NCI-H1694 treated with DMSO at 0.1 percent for 48 hours (cell line): ENCODE measurements at places on chromosomes 13 and 19.

DNA sequence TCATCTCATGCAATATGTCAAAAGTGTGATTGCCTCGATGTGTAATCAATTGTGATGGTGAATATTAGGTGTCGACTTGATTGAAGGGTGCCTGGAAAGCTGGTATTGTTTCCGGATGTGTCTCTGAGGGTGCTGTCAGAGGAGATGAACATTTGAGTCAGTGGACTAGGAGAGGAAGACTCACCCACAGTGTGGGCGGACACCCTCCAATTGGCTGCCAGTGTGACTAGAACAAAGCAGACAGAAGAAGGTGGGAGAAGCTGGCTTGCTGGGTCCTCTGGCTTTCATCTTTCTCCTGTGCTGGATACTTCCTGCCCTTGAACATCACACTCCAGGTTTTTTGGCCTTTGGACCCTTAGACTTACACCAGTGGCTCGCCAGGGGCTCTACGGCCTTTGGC is 15.5 kb upstream of the CABP5 start:
- no peak for DNase-seq

GRCh38 chr13:59337070-59337469 is 826.7 kb downstream of the DIAPH3 start:
- no peak for DNase-seq

GRCh38 chr19:29810504-29810871 is 1.3 kb upstream of the CCNE1 start:
- DNase-seq, result no peak

GRCh38 chr13:47841151-47841550 is 159.9 kb downstream of the SUCLA2 start:
- no peak for DNase-seq

DNA sequence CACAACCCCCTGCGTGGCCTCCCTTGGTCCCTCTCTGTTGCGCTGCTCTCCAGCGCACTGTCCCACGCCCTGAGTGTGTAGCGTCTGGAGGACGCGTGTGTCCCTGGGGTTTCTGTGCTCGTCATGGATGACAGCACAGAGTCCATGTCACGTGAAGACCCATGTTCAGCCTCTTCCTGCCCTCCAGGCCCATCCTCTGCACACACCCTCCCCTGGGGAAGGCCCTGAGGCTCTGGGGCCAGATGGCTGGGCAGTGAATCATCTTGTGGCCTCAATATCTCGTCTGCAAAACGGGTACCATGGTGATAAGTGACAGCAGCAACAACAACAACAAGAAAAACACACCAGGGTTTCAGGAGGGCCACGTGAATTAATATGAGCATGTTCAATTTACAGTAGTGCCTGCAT is 71.5 kb upstream of the ARHGEF7 start:
- DNase-seq, result no peak

GRCh38 chr19:1749373-1750342 is 3.6 kb upstream of the ONECUT3 start:
- no peak for DNase-seq

DNA sequence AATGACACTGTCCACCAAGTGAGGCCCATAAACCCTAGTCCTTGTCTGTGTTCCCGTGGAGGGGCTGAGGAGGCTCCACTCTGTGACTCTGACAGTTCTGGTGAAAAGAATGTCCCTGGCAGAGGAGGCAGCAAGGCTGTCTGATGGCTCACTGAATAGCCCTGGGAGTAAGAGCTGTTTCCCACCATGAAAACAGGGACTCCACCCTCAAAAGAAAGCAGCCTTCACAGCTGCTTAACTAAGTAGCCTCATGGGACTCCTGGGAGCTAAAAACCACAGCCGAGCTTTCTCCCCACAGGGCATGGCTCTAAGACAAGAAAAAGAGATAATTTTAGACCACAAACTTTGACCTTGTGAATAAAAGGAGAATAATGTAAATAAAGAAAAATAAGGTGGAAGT is 135.1 kb upstream of the FRY start:
- DNase-seq, result no peak

- no peak for DNase-seq
These were observed at the start of gene PEX11G for GRCh38 chr19:7488736-7489353. PEX11G (minus strand) TSS chr19:7489035; CDS start chr19:7489010, 25 bp downstream.

DNA sequence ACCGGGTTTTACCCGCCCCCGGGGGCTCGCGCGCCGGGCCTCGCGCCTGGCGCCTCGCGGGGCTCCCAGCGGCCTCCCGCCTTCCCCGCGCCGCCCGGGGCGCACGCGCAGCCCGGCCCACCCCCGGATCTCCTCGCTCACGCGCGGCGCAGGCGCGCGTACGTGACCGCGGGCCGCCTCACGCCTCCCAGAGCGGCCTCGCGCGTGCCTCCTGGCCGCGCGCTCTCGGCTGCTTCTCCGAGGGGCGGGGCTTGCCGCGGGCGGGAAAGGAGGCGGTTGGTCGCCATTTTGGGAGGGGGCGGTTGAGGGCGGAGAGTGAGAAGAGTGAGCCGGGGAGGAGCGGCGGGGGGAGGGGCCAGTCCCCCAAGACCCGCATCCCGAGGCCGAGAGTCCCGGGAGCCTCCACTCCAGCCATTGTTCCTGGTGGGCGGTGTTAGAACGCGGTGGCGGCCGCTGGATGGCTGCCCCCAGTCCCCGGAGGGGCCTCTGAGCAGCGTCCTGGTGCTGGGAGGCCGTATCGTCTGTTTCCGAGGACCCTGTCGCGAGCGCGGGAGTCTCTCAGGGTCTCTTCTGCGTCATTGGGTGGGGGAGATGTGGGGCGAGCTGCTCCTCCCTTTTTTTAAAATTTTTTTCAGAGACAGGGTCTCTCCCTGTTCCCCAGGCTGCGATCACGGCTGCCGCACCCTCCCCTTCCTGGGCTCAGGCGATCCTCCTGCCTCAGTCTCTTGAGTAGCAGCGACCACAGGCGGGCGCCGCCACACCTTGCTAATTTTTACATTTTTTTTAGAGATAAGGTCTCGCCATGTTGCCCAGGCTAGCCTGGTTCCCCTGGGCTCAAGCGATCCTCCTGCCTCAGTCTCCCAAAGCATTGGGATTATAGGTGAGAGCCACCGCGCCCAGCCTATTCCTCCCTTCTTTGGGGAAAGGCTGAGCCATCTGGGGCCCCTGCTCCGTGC is at the start of gene ZNF541:
ZNF541 (minus strand) TSS at position 78 of the 956 bp plus-strand sequence. CDS start 17,292 bp downstream, outside the sequence.
- DNase-seq, result no peak

DNA sequence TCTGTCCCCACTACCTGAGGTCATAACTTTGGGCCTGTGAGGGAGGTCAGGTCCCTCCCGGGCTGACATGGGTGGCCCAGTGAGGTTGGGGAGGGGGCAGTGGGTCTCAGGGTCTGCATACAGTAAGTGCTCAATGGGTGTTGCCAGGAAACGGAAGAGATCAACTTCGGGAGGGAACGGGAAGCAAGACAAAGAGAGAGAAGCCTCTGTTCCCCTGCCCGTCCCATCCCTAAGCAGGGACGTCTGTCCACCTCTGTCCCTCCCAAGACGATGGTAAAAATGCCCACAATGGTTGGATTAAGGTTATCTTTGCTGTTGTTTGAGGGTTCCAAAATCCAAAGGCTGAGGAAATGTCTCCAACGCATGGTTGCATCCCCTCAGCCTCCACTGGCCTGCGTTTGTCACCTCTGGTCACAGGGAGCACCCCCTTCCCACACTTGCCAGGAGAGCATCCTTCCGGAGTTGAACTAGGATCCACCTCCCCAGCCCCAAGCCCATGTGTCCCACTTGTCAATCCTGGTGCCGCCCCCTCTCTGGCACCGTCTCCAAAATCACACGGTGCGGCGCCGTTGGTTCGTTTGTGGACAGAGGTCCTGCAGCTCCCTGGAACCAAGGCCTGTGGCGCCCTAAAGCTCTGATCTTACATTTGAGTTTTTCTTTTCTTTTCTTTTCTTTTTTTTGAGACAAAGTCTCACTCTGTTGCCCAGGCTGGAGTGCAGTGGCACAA is 774 bp upstream of the HOMER3 start:
- no peak for DNase-seq

GRCh38 chr13:25692099-25692498 is 320.3 kb downstream of the ATP8A2 start:
- no peak for DNase-seq

DNA sequence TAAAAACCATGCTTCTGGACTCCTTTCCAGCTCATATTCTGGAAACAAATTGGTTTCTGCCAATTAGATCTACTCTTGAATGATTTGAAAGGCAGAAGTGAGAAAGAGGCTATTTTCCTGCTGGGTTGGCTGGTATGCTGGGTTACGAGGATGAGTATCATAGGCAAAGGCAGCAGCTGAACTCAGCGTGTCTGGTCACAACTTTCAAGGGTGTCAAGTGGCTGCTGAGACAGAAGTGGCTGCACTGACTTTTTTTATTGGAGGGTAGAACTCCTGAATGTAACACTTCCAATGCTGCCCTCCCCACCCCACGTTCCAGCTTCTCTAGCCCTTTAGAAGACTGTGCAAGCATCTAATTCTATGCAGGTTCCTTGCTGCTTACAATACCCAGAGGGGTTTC is 8.3 kb upstream of the DZIP1 start:
- DNase-seq, result no peak

- DNase-seq, result no peak
These were observed 182.2 kb downstream of the USP12 start for GRCh38 chr13:26989261-26989956.

DNA sequence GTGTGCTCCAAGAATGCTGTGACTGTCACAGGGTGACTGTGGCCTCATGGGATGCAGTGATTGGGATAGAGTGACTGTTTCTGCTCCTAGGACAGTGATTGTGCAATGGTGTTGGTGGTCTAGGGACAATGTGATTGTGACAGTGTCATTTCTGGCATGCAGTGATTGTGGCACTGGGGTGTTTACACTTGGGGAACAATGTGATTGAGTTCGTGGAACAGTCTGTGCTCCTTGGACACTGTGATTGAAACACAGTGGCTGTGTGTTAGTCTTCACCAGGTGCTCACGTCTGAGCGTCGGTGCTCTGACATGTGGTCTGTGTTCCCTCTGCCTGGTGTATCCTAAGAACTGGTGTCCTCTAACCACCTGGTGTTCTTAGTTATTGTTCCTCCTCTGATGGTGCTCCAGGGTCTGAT is 1.7 kb downstream of the PDE4A start:
- no peak for DNase-seq

DNA sequence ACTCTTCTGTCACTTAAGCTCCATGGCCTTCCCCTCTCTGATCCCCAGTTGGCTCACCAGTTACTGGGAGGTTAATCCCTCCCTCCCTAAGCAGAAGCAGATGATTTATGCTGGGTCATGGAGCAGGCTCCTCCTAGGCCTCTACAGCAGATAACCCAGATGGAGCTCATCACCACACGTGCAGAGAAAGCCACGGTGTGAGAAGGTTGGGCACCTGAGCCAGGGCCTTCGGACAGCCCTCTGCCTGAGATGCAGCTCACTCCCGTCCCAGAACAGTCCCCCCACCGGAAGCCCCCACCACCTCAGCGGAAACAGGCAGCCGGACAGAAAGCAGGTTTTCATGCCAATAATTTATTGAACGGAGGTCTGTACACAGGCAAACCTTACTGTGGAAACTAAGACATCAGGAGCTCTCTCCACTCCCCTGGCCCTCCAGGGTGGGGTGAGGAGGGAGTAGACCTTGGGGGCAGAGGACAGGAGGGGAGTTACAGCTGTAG is 9.8 kb downstream of the ZNF526 start:
- DNase-seq, result no peak

GRCh38 chr19:1472231-1473084 is 6.6 kb downstream of the C19orf25 start:
- no peak for DNase-seq

DNA sequence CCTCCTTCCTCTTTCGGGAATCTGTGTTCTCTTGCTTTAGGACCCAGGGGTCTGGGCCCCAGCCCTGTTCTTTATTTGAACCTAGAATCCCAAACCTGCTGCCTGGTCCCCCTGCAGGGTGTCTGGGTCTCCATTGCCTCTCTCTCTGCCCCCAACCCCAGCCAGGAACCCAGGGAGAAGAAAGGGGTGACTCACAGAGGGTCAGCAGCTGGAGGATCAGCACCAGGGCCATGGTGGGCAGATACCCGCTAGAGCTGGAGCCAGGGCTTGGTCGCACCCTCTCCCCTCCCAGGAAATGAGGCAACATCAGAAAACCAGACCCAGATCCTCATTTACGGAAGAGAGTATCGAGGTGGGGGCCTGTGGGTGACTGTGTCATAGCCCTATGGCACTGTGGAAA is at the start of gene OSCAR:
OSCAR (minus strand) TSS at position 243 of the 400 bp plus-strand sequence; CDS start at position 232, 11 bp downstream.
- no peak for DNase-seq

- peak; percentile 10 for DNase-seq
These were observed 13.7 kb downstream of the PVR start for GRCh38 chr19:44657211-44657921.
